ENCODE measurements at places on chromosomes 16 and 17.

DNA sequence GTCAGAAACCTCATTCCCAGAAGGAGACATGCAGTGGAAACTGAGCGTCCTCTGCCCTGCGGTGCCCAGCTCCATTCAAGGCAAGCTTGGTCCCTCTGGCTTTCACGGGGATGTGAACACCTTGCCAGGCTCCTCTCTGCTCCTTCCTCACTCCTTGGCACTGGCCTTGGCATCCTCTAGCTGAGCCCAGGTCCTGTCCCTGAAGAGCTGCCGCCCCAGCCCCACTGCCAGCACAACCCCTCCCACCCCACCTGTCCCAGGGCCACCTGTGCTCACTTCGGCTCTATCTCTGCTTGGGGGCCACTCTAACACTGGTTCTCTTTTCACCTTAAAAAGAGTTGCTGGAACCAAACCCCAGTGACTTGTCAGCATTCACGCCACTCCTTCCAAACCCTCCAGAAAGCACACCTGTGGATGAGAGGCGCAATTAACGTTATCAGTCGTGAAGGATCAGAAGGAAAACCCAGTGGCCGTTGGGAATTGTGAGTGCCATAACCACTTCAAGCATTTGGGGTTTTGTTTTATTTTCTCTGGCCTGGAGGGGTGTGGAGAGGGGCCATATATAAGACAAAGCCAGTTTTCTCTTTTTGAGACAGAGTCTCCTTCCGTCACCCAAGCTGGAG, 103.7 kb downstream of the AXIN2 start:
- H3K27ac ChIP-seq, result no peak overlapping the region
- DNase-seq, result no peak
- H3K36me3 ChIP-seq, result no peaks in the 10 kb centered on the region
- no peak overlapping the region for H3K4me3 ChIP-seq
- H3K4me1 ChIP-seq, result peaks cover 6% of the 10 kb centered on the region

DNA sequence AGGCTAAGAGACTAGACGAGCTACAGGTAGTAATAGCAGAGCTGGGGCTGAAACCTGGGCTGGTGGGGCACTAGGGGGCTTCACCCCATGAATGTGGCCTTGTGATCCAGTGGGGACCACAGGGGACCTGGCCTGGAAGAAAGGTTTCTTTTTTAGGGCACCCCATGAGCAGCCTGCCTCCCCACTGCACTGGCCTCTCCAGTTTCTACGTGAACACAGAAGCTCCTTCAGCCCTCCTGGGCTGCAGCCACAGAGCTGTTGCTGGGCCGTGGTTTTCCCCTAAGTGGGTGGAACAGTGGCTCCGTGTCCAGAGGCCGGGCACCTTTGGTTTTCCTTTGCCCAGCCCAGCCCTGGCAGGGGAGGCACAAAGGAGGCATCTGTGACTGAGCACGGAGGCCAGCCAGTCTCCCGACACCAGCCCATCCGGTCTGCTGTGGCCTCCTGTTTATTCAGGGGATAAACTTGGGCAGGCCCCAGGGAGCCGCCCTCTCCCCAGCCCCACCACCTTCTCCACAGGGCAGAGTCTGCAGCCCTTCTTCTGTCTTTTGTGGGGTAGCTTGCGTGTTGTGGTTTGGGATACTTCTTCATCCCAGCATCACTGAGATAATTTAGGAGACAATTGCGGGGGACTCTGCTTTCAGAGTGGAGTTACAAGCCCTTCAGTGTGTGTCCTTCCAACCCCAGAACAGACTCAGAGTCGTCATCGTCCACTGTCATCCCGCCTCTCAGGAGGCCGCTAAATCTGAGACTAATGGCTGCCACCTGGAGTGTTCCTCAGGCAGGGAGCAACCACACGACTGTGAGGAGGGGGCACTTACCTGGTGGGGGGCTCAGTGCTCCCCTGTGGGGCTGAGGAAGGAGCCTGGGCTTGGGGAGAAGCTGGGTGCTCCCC, 85.3 kb downstream of the RAB11FIP4 start:
- H3K36me3 ChIP-seq, result no peaks in the 10 kb centered on the region
- H3K4me3 ChIP-seq, result no peak overlapping the region
- no peaks in the 10 kb centered on the region for H3K27me3 ChIP-seq

DNA sequence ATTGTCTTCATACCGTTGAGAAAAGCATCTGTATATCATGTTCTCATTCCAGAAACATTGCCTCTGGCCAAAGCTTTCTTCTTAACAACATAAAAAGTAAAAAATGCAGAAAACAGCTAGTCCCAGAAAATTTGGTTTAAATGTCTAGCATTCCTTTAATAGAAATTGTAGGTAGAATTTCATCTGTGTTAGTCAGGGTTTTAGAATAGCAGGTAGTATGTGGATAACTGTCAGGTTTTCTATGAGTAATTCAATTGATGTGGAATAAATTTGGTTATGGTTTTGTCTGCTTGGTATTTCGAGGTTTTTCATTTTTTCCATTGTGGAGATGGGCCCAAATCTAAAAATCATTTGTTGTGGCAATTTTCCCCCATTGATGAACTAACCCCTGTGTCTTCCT, 616.7 kb downstream of the KCNJ2 start:
- no peaks in the 10 kb centered on the region for H3K4me1 ChIP-seq
- H3K4me3 ChIP-seq, result no peak overlapping the region
- H3K27me3 ChIP-seq, result peaks cover 14% of the 10 kb centered on the region
- H3K36me3 ChIP-seq, result no peaks in the 10 kb centered on the region
- no peak overlapping the region for H3K27ac ChIP-seq

GRCh38 chr16:79505344-79505743, 95.2 kb downstream of the MAF start:
- H3K27ac ChIP-seq, result no peak overlapping the region
- peaks cover 7% of the 10 kb centered on the region for H3K27me3 ChIP-seq
- H3K4me3 ChIP-seq, result no peak overlapping the region
- no peaks in the 10 kb centered on the region for H3K4me1 ChIP-seq

DNA sequence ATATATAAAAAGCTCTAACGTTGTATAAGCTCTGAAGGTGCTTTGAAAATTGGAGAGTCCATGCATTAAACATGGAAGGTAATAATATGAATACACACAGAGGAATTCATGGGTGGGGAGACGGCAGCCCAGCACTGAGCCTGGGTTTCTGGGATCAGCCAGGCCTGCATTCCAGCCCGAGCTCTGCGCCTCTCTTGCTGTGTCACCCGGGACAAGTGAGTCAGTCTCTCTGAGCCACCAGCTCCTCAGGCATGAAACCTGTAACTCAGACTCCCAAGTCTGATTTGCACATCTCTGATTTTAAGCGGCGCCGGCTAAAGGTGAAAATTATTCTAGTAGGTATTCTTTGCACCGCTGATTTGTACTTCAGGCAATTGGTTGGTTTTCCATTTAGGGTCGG, 238.8 kb downstream of the MRTFB start:
- no peaks in the 10 kb centered on the region for H3K36me3 ChIP-seq
- H3K4me1 ChIP-seq, result peaks cover 49% of the 10 kb centered on the region
- no peak overlapping the region for H3K4me3 ChIP-seq
- H3K27ac ChIP-seq, result peak overlapping the region; percentile 71
- DNase-seq, result no peak
- no peaks in the 10 kb centered on the region for H3K27me3 ChIP-seq

GRCh38 chr17:20613905-20614304, 34.4 kb downstream of the CDRT15L2 start:
- no peak overlapping the region for H3K27ac ChIP-seq
- no peaks in the 10 kb centered on the region for H3K27me3 ChIP-seq
- no peaks in the 10 kb centered on the region for H3K36me3 ChIP-seq
- DNase-seq, result no peak

- H3K4me1 ChIP-seq, result no peaks in the 10 kb centered on the region
- H3K27ac ChIP-seq, result no peak overlapping the region
- no peak for DNase-seq
Measured at GRCh38 chr16:68284847-68285246, 20.5 kb downstream of the SLC7A6 start.

DNA sequence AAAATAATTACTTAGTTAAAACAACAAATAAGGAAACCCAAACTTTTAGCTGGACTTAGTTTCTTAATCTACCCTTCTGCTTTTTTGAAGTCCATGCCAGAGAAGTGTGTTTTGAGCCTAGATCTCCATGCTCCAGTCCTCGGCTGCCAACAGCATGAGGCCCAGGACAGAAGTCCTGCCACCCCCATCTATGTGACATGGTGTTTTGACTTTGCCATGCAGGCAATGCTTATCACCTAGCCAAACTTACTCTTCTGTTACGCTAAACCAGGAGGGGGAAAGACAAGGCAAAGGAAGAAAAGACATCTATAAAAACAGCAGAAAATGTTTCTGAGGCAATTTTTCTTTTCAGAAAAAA, 119.5 kb downstream of the PARN start:
- no peaks in the 10 kb centered on the region for H3K36me3 ChIP-seq
- H3K4me1 ChIP-seq, result peaks cover 45% of the 10 kb centered on the region
- H3K4me3 ChIP-seq, result no peak overlapping the region
- H3K27me3 ChIP-seq, result no peaks in the 10 kb centered on the region

DNA sequence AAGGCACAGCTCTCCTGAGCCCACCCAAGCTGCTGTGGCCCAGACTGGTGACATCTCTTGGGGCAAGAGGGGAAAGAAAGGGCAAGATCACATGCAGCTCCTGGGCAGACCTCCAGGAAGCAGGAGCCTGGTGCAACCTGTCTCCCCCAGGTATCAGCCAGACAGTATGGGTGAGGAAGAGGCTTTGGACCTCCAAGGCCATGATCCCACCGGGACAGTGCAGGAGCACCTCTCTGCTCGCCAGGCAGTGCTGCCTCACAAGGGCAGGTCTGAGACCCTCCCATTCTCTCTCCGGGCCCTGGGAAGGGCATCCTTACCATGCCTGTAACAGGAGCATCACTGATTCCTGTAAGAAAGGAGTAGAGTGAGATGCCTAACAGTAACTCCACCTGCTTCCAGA, 25.6 kb upstream of the COG7 start:
- no peaks in the 10 kb centered on the region for H3K27me3 ChIP-seq
- no peak overlapping the region for H3K27ac ChIP-seq
- H3K4me1 ChIP-seq, result no peaks in the 10 kb centered on the region
- H3K36me3 ChIP-seq, result peaks cover 83% of the 10 kb centered on the region

Data from RWPE2 (cell line).